ENCODE measurements at places on chromosomes 1 and 21.

DNA sequence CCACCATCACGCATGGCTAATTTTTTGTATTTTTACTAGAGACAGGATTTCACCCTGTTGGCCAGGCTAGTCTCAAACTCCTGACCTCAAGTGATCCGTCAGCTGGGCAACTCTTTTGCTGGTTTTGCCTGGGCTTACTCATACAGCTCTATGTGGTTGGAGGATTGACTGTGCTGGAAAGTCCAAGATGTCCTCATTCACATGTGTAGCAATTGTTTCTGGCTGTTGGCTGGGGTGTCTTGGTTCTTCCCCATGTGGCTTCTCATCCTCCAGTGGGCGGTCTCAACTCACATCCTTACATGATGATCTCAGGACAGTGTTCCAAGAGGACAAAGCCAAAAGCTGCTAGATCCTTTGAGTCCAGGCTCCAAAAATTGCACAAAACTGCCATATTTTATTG lies 53.3 kb downstream of the TEX35 start:
- no peak for DNase-seq

- DNase-seq: no peak
Observed at GRCh38 chr1:48109390-48110013, 112.3 kb upstream of the TRABD2B start.

DNA sequence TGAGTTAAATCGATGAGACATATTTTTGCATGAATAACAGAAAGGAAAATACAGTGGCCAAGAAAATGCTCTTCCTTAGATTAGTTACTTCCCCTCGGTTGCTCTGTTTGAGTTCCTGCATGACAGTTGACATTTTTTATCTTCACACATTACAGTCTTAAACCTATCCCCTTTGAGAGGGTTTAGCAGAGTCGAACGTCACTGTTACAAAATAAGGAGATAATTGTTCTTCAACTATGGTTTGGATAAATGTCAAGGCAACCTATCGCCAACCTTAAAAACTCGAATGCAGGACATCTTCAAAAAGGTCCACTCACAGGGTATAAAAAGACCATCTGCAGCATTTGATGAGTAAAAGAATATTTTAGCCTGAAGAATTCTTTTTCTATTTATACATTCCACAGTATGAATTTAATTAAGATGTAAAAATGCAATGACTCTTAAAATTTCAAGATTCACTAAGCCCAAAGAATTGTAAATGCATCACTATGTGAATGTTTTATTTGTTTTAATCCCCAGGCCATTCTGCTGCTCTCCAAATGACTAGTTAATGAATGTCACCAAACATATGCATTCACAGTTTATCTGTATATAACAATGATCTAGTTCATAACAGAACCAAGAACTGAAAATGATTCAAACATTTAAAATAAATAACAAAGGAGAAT lies 68.9 kb upstream of the COL11A1 start:
- DNase-seq: no peak

GRCh38 chr1:108785880-108786279 lies 39.4 kb downstream of the STXBP3 start:
- DNase-seq: no peak

GRCh38 chr1:17119076-17119772 lies at the start of gene PADI2:
PADI2 (minus strand) TSS chr1:17119451; CDS start chr1:17119371, 80 bp downstream.
- peak; percentile 30 for DNase-seq

GRCh38 chr1:72936151-72936740 lies 653.9 kb upstream of the NEGR1 start:
- no peak for DNase-seq

- DNase-seq: no peak
Observed at GRCh38 chr1:93828367-93828755, 50.6 kb downstream of the DNTTIP2 start.

GRCh38 chr1:30413606-30414005 lies 309.8 kb downstream of the MATN1 start:
- no peak for DNase-seq

GRCh38 chr1:243977094-243977493 lies 74.0 kb upstream of the ZBTB18 start:
- DNase-seq: no peak

DNA sequence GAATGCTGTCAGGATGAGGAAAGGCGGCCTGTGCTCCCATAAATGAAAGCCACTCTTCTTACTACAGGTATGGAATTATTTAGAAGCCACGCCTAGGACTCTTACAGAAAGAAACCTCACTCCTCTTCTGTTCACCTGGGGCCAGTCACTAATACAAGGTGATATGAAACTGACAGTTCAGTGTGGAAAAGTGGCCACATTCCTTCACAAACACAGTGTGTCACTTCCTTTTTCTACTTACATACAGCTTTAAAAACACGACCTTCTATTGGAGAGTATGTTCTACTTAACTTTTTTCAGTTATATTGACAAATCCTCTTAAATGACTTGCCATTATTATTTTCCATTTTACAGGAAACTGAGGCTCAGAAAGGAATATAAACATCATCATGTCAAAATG lies 163.1 kb downstream of the PCNX2 start:
- no peak for DNase-seq

GRCh38 chr1:63046539-63046938 lies 262.6 kb downstream of the ATG4C start:
- DNase-seq: no peak

DNA sequence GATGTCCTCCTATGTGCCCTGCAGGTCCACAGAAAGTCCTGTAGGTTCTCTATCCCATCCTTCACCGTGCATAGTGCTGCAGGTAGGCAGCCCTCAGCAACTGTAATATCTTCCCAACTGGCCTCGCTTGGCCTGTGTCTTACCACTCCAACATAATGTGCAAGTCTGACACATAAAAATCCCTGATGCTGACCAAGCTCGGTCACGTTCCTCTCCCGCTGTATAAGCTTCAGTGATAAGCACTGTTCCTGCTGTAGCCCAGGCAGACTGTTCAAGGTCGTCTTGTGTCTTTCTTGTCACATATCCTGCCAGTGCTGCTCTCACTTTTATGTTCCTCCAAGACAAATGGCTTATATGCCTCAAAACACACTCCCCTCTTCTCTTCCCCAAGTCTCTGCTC lies 19.4 kb upstream of the KCNE1 start:
- no peak for DNase-seq

GRCh38 chr1:9687874-9688582 lies 36.5 kb downstream of the PIK3CD start:
- DNase-seq: no peak

GRCh38 chr1:179794669-179795068 lies 51.6 kb downstream of the FAM163A start:
- no peak for DNase-seq

DNA sequence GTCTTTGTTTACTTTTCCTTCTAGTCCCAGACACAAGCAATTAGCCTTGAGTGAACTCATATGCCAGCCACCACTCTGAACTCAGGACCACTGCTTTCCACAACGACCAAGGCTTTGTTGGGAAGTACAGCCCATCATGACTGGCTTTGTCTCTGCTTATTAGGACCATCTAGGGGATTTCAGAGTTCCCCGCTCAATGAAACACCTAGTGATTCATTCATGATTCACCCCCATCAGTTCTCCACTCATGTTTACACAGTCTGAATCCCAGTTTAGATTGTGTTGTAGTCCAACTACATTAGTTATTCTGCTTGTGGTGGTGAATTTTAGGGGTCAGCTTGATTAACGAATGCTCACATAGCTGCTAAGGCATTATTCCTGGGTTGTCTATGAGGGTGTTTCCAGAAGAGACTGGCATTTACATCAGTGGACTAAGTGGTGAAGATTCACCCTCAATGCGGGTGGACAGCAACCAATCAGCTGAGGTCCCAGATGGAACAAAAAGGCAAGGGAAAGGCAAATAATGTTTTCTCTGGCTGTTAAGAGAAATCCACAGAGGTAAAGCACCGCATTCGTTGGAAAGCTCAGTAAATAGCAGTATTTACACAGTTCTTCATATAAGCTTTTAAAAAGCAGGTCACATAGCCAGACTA lies 122.7 kb downstream of the RGS21 start:
- DNase-seq: no peak

DNA sequence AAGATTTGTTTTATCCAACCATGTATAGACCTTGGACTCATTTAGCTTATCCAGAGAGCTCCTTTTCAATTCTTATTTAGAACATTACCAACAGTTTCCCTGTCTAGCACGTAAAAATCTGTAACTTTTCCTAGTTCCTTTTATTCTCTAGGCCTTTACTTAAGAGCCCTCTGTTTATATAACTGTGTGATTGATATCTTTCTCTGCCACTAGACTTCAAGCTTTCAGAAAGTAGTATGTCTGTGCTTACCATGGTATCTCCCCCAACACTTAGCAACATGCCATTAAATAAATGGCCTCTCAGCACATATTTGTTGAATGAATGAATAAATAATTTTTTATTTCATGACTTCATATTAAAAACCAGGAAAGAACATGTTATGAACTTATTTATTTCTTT lies 209.4 kb downstream of the PTPRC start:
- no peak for DNase-seq

- peak; percentile 12 for DNase-seq
Observed at GRCh38 chr1:29793101-29793546, 556.8 kb downstream of the PTPRU start.

DNA sequence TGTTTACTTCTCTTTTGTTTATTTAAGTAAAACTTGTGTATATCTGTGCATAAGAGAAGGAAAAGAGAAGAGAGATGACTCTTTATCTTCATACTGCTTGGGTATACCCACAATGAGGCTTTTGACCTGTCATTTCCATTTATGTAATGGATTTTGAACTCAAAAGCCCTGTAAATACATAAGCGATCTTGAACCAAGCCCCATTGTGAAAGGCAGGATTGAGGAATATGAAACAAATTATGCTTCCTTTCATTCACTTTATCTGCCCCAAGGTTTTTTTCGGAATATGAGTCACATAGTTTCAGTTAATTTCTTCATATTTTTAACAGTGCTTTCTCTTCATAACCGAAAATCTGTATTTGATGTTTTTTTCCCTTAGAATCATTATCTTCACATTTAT lies 21.4 kb downstream of the CNST start:
- DNase-seq: no peak

DNA sequence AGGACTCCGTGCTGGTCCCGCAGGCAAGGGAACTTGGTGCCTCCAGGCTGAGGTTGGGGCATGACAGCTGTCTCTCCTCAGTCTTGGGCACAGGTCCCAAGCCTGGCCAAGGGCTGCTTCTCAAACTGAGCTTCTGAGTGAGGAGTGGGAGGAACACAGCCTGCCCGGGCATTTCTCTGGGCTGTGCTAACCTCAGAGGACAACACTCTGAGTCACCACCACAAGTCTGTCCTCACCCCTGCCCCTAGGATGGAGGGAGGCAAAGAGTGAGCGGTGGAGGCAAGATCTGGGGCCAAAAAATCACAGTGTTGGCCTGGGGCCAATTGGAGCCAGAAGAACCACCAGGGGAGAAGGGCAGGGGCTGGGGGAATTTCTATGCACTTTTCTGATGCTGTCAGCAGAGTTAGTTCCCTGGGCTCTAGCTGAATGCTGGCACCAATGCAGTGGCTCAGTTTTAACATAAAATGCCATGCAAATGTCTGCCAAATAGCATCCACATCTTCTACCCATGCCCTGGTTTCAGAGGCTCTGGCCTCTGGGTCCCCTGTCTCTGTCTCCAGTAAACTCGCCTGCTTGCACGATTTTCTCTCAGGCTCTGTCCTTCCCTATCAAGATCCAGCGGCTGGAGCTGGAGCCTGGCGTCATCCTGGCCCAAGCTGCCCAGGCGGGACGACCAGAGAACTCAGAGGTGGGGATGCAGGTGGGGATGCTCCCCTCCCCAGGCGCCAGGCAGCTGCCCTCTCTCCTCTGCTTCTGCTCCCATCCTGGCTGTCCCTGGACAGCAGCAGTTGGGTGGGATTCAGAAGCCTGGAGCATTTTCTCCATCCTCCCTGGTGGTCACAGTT lies 11.0 kb upstream of the CDK18 start:
- no peak for DNase-seq

DNA sequence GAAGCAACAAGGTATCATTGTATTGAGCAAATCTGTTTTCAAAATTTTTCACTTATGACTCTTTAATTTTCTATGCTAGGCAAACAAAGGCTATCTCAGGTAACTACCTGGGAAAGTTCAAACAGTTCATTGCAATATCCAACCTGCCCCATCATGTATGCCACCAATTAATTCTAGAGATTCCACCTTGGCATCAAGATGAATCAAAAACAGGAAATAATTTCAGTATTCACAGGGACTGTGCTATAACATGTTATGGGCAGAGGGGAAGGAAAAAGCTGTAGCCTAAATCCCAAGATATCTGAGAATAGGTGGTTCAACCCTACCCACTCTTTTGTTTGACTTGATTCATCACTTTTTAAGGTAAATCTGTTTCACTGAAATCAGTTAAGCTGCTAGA lies 67.5 kb upstream of the SH3GLB1 start:
- DNase-seq: no peak

- DNase-seq: no peak
Observed at GRCh38 chr21:40967771-40968170, 120.8 kb upstream of the DSCAM start.

DNA sequence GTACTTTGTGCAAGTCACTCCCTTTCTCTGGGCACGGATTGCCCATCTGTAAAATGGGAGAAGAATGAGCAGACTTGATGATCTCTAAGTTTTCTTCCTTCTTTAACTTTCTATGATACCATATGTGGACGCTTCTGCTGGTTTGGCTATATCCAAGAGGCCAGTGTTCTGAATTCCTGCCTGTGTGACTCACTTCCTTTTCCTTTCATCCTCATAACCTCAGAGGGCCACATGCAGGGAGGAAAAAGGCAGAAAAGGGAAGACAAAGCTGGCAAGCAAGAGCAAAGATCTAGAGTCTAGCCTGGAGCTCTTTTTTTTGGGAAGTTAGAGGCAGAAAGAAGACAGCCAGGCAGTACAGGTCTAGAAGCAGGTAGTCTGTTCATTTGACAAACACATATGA lies 151.2 kb downstream of the OMA1 start:
- DNase-seq: no peak

GRCh38 chr1:21290546-21290944 lies 282 bp upstream of the ECE1 start:
- DNase-seq: no peak

DNA sequence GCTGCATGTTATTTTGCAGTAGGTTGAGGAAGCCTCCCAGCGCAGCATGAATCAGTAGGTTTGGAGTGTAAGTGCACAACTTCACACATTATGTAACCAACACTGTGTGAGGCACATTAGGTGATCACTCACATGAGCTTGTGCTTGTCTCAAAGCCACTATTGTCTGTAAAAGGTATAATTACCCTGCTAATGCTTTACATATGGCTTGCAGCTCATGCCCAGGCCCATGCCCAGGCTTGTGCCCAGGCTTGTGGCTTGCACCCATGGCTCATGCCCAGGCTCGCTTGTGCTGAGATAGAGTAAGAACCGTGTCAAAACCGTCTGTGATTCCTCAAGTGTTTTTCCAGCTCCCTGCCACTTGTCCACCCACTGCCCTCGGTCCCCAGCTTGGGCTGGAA lies 596.3 kb downstream of the LTN1 start:
- no peak for DNase-seq

GRCh38 chr1:228554107-228554506 lies 66.9 kb downstream of the RNF187 start:
- no peak for DNase-seq

GRCh38 chr1:33288976-33289857 lies 31.7 kb downstream of the A3GALT2 start:
- no peak for DNase-seq

All from activated T-cell treated with anti-CD3 and anti-CD28 coated beads for 4 hours (primary cell).